ENCODE measurements at places on chromosomes 5 and 9. TPM values are rescaled to one million over a fixed set of nuclear protein-coding genes. Genes with fewer than 3 reads are reported as not detected.

DNA sequence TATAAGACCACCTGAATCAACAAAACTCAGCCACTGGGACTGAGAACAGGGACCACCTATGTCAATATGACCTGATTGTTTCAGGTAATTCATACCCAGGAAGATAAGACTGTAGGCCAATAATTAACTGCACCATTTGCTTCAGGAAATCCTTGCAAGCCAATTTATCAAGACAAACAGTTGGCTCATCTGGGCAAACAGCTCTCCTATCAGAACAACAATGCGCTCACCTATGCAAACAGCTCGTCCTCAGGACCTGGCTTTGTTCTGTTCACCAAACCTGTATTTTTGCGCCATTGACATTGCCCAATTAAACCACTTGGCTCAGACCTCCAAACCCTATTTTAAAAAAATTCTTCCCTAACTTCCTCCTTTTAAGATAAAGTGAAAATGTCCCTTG, 92.3 kb upstream of the MARCHF11 start:
- no peak for DNase-seq

PRR7 gene
- total RNA-seq: 0.59 TPM

DNA sequence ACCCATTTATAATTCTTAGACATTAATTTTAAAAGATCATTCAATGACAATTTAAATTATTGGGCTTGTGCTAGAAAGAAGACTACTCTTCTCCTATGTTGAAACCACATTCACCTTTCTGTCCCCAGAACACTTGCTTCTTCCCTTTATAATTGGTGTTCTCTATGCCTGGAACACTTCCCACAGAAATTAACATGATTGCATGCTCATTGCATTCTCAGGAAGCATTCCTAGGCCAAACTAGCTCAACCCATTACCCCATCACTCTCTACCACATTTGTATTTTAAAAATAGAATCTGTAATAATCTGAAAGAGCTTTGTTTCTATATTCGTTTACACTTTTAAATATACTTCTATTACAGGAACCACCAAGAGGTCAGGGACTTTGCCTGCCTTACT, 184.7 kb downstream of the MEF2C start:
- no peak for DNase-seq

DNA sequence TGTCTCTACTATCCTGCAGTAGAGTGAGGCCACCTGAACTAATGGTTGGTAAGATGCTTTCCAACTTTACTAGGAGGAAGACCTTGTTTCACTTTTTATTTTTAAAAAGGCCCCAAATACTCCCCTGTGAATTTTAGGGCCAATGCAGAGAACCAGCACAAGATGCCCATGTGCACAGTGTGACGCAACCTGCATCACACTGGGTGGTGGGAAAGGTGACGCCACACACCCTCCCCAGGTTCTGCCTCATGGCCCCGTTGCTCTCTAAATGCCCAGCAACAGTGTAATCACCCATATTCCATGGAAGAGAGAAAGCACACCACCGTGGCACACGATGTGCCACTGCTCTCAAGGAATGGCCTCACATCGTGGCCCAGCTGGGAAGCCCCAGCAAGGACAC, 6.4 kb downstream of the SURF4 start:
- DNase-seq: no peak

- DNase-seq: peak; percentile 22
Observed at GRCh38 chr5:33936381-33937016, at the start of gene RXFP3. TSS of gene RXFP3 (plus strand) at chr5:33936386. CDS start at chr5:33936741, 355 bp downstream.

- DNase-seq: no peak
Observed at GRCh38 chr5:18220631-18221030, 586.4 kb downstream of the TAF11L14 start.

- DNase-seq: no peak
Observed at GRCh38 chr9:99850736-99851499, 29.2 kb downstream of the NR4A3 start.

EIF4E1B gene
- total RNA-seq: not detected

GRCh38 chr5:137061382-137061781, 437.7 kb downstream of the SPOCK1 start:
- DNase-seq: no peak

GRCh38 chr9:131695836-131696460, 43.9 kb downstream of the RAPGEF1 start:
- DNase-seq: no peak

DAB2IP gene
- total RNA-seq: 58.3 TPM

DNA sequence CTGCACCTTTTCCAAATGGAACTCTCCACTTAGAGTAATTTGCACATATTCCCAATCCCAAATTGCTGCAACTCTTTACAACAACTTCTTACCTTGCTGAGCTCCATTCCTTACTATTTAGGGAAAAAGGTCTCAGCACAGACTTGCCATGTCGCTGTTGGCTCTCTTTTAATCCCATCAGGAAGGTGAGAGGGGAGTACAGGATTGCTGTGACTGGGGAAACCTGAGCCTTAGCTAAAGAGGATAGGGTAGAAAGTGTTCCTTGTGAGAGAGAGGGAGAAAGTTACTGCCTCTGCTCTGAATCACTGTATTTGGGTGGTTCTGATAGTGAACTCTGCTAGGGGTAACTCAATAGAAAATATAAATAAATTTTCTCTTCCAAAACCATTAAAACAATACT, 43.7 kb upstream of the GABRA1 start:
- no peak for DNase-seq

GRCh38 chr9:13731637-13732036, 452.1 kb upstream of the MPDZ start:
- DNase-seq: no peak

SMAD5 gene
- 50.8 TPM for total RNA-seq

- no peak for DNase-seq
Observed at GRCh38 chr9:3497401-3497800, 28.4 kb downstream of the RFX3 start.

GRCh38 chr9:89446261-89446960, 51.5 kb downstream of the SEMA4D start:
- DNase-seq: no peak

PSIP1 gene
- total RNA-seq: 23.6 TPM

PCDHGA7 gene
- 3.5 TPM for total RNA-seq

- no peak for DNase-seq
Observed at GRCh38 chr5:93006915-93007314, 574.1 kb downstream of the NR2F1-AS1 start.

GRCh38 chr5:81171769-81172168, 61.4 kb upstream of the CKMT2 start:
- no peak for DNase-seq

Measured in left cardiac atrium (tissue), 4 donors.